RWPE1 (cell line): ENCODE measurements at places on chromosomes 6 and 20.

- no peak for DNase-seq
Measured at GRCh38 chr6:109456710-109457561, 1.4 kb upstream of the MICAL1 start.

GRCh38 chr20:13249798-13250170 lies 28.7 kb downstream of the ISM1 start:
- no peak for DNase-seq

DNA sequence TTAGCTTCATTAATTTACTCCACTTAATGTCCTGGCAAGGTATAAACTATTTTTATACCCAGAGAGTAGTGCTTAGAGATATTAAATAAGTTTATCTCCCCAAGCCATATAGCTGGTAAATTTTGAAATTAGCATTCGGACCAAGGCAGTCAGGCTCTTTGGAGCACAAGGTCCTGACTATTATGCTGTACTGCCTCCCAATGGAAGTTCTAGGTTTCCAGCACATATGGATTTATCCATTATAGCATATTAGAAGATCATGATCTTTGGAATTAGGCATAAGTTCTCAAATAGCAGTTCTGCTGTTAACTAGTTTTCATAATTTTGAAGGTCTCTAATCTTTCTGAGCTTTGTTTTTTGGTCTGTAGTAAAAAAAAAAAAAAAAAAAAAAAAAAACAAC lies 835.3 kb upstream of the EPHA7 start:
- no peak for DNase-seq

GRCh38 chr6:107192830-107193229 lies 77.5 kb upstream of the BEND3 start:
- DNase-seq, result no peak

DNA sequence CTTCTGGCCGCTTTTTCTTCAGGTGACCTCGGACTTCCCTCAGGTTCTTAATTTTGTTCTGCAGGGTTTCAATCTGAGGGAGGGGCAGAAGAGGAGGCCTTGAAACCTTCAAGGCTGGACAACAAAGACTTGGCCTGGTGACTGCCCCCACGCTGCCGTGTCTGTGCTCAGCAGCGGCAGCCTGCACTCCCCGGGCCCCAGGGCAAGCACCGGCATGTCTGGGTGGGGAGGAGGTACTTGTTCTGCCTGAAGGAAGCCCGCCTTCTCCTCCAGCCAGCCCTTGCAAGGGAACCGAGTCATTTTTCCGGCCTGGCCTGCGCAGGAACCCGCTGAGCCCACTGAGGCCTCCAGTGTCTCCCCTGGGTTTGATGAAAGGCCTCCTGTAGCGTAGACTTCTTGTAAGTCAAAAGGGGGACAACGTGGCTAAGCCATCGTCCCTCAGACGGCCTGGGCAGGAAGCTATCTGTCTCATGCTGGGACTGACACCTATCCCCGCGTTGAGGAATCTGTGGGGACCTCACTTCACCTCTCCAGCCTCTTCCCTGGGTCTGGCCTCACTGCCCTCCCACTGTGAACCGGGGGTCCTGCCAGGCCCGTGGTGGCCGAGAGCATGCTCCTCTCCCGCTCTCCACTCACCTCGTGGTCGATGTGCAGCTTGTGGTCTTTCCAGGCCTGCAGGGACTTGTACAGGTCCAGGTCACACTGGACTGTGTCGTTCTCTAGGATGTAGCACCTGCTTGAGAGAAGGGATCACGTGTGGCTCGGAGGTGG lies 119.9 kb downstream of the SULF2 start:
- DNase-seq, result peak; percentile 96

DNA sequence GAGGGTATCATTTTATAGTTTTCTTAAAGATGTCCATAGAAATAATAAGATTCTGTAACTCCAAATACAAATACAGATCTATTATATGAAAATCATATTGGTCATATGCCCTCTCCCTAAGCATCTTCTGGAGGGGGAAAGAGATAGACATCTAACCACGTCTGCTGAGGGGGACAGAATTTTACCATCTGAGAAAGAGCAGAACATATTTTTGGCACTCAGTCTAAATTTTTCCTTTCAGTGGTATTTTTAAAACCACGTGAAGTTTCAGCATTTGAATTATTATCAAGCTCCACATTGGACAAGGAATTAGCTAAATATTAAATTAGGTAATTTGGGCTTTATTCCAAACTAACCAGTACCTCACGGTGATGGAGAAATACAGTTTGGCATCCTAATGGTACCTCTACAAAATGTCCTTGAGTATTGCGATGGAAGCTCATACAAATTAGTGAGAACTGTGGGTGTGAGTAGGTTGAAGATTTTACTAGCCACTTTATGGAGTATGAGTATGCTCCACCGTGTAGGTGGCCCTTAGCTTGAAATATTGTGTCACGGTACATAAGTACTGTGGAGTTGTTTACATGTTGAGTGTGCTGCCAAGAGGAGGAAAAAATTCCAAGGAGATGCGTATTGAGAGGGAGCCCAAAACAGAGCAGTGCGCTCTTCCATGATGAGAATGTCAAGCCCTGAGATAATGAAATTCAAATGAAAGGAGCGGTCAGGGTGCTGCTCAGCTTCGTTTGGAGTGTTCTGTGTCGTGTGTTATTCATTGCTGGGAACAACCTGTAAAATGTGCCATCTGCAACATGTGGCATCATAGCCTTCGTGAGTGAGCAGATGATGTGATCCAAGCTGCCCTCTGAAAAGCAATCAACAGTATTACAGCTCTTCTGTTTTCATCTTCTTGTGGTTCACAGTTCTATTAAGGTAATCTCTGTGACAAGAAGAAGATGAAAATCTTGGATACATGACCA lies 48.4 kb upstream of the PHACTR2 start:
- DNase-seq, result no peak

DNA sequence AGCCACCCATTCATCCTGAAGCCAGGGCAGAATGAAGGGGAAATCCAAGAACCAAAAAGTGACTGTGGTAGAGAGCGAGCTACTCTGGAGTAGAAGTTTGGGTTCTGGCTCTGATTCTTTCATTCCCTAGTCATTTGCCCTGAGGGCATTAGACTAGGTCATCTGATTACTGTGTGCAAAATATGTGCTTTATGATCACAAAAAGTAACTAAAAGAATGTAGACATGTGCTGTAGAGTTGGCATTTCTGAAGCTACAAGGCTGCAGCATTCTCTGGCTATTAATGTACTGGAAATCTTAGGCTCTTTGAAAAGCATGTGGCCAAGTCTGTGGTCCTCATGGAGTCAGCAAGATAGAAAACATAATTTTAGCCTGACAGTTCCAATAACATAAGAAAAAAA lies 94.2 kb downstream of the TBC1D7 start:
- peak; percentile 32 for DNase-seq

DNA sequence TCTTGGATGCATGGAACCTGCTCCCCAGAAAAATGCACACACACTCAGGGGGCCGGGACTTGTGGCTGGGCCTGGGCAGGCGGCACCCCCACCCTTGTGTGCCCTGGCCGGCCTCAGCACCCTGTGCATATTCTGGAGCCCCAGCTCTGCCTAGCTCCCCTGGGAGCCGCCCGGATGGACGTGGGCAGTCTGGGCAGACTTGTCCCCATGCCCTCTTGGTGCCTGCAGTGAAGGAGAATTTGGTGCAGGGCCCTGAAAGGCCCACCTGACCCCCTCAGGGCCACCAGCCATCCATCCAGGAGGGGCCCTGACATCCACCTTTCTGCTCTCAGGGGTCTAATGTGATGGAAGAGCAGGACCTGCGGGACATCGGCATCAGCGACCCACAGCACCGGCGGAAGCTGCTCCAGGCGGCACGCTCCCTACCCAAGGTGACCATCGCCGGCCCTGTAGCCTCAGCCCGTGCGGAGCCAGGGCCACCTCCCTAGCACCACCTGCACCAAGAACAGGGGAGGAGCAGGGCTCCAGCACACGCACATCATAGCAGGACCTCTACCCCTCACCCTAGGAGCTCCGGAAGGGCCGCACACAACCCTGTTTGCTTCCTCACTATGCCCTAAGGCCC lies 62.8 kb downstream of the TCP11 start:
- DNase-seq, result no peak

GRCh38 chr20:49293122-49293521 lies 15.3 kb upstream of the ZNFX1 start:
- DNase-seq, result no peak

- DNase-seq, result no peak
Measured at GRCh38 chr6:158283304-158283980, 28.8 kb upstream of the TULP4 start.

- no peak for DNase-seq
Measured at GRCh38 chr6:38796006-38796405, 80.9 kb downstream of the DNAH8 start.

GRCh38 chr6:73523434-73524123 lies 2.7 kb upstream of the EEF1A1 start:
- peak; percentile 50 for DNase-seq

DNA sequence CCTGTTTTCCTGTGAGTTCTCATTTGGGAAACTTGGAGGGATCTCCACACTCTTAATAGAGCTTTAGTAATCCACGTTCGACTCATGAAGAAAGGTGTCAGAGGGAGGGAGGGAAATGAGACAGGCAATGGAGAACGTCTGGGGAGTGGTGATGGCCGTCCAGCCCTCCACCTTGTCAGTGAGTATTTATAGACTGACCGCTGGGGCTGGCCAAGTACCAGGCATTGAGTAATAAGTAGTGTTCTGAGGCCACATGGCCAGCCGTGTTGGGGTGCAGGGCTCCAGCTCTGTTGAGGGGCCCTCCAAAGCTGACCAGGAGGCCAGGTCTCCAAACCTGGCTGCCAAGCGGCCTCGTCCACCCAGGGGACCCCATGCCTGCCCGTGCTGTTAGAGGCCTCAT lies 11.3 kb upstream of the DSN1 start:
- DNase-seq, result no peak

DNA sequence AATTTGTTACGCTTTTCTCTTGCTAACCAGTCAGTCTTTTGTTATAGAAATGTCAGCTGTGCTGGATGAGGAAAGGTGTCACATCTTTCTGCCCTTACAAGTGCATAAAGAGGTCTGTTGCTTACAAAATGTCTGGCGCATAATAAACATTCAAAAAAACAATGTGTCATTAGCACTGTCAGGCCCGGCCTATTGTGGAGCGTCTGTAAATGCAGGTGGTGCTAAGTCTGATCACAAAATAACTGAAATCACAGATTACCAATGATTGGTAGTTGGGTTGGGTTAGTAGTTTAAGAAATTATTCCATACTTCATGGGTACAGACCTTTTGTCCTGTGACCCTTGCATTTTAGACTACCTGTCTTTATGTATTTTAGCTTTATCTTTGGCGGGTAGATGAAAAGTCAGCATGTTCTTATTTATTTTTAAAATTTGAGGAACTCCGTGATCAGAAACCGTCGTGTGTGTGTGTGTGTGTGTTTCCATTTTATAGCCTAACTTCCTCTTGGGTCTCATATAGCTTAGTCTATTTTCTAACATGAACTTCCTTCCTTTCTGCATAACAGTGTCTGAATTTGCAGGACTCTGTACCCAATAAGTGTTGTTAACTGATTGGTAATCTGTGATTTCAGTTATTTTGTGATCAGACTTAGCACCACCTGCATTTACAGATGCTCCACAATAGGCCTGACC lies 88.1 kb upstream of the IFNGR1 start:
- no peak for DNase-seq

DNA sequence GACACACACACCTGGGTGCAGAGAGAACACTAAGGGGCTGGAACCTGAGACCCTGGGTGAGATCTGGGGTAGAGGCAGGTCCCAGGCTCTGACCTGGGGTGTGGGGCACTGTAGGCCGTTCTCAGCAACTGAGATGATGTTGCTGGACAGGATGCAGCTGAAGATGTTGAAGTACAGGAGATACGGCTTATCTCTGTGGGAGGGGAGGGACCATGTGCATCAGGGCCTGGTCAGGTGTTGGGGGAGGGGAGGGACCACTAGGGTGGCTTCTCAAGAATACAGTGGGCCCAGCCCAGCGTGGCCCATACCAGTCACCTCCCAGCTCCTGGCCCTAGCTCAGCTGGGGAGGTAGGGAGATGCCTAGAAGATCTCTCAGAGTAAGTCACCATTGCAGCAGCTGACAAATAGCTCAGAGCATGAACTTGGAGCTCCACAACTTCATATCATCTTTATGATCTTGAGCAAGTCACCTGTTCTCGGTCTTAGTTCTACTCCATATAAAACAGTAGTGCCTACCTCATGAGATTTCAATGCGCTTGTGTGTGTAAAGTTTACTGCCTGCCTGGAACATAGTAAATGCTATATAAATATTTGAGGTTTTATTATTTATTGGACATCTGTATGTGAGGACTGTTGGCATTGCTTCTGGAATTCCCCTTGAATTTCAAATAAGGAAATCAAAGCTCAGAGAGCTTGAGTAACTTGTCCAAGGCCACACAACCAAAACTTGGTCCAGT lies 3.8 kb downstream of the SLC44A4 start:
- no peak for DNase-seq

DNA sequence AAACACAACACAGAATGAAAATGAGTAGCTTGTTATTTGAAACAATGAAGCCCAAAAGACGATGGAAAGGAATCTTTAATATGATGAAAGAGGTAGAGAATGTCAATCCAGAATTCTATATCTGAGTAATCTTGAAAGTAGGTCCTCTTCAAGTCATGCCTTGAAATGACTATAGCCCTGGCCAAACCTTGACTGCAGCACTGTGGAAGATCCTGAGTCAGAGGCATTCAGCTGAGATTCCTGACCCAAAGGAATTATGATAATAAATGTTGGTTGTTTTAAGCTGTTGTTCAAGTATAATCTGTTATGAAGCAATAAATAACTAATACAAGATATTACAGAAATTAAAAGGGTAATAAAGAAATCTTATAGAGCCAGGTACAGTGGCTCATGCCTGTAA lies 64.8 kb downstream of the IBTK start:
- peak; percentile 0 for DNase-seq

DNA sequence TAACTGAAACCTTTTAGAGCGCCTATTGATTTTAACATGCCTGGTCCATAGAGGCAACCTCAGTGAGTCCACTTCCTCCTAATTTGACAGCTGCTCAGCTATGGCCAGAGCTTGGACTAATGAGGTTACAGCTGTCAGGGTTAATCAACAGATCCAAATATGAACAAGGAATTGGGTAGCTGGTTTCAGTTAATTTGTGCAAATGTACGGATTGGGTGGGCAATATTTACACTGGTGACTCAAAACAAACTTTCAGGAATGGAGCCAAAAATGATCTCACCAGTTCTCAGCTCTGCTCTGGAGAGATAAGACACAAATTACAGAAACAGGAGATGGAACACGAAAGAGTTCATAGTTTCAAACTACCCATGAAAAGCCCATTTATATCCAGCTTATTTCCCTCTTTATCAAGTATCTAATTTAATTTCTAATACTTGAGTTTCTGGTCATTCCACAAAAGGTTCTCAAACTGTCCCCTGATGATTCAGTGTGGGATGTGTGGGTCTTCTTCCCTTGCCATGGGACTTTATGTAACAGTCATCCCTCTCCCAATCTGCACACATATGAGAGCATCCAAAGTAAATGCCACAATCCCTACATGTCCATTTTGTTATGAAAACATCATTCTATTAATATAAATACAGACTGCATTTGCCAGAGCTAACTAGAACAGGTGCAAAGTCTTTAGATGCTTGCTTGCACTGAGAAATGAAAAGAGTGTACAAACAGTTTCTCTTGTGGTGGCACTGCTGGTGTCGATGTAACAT lies 149.9 kb downstream of the RPS12 start:
- DNase-seq, result no peak
